ENCODE measurements at places on chromosomes 4 and X.
A peak's percentile ranks its signal among the peaks of the same experiment; 100 is the strongest.

DNA sequence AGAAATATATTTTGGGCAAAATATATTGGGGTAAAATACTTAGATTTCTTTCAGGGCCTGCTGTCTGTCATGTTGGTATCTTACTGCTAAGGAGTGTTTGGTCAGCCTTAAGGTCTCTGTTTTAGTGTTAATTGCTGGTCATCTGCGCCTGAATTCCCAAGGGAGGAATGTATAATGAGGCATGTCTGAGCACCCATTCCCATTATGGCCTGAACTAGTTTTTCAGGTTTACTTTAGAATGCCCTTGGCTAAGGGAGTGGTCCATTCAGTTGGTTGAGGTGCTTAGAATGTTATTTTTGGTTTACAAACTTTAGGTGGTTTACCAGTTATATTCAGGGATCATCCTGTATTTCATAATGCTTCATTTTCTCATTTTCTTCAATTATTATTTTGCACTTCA, 125.9 kb downstream of the CFAP299 start:
- DNase-seq = no peak

DNA sequence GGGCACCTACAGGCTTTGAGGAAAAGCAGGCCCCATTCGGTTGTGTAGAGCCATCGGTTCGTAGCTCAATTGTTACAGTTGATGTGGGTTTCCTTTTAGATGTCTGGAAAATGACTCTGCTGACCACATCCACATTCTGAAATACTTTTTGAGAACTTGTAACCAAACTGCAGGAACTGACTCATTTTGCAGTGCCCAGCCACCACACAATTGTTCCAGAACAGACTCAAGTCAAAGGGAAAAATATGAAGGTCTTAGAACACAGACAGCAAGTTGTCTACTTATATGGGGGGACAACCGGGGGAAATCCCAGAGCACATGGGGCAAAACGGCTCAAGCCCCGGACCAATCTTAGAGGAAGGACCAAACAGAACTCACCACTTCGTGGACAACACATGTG, 557.6 kb upstream of the DIPK2B start:
- DNase-seq = peak; percentile 79

GRCh38 chrX:140764401-140764919, 54.9 kb downstream of the LINC00632 start:
- no peak for DNase-seq

DNA sequence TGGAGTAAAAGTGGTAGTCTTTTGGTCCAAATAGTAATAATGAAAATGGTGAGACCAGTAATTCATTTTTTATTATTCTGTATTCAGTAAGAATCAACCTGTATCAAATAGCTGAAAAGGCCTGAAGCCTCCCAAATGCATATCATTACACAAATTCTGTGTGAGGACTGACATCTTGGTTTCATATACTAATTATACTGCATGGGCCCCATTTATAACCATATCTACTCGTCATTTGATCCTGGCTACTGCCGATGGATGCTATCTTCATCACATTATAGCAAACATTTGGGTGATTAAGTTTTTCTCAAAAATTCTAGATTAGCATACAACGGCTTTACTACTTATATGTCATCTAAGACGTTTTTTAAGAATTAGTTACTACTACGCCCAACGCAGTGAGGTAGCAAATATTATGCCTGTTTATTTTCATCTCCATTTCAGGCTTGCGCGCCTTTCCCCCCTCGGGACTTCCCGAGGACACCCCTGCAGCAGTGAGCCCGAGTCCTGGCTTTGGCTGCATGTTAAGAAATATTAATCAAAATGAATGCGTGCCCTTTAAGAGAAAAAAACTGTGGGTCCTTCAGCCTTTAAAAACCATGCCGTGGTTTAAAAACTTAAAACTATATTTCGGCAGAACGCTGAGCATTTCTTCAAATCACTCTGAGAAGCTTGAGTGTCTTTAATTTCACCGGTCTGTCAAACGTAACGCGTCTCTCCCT, 814 bp upstream of the MMAA start:
- DNase-seq = no peak
